D341Med (cell line): ENCODE measurements at places on chromosomes 12 and 14.

- no peak for DNase-seq
Measured at GRCh38 chr14:92670643-92671366, 77.6 kb downstream of the LGMN start.

- DNase-seq = peak; percentile 39
Measured at GRCh38 chr12:58804749-58805148, 115.6 kb downstream of the LRIG3 start.

DNA sequence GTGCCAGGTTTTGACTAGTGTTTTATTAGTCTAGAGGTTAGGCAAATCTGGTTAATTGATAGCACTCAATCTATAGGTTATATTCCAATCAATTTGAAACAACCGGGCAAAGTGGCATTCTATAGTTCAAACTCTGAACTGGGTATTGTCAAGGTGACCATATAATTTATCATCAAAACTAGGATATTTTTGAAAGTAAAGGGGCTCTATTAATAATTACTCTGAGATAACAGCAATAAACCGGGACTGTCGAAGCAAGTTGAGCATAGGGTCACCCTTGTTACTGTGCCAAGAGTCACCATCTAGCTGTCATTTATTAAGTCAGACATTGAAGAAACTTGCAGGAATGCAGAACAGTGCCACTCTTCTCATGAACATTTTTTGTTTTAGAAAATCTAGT is 321.2 kb downstream of the RAD51B start:
- no peak for DNase-seq

DNA sequence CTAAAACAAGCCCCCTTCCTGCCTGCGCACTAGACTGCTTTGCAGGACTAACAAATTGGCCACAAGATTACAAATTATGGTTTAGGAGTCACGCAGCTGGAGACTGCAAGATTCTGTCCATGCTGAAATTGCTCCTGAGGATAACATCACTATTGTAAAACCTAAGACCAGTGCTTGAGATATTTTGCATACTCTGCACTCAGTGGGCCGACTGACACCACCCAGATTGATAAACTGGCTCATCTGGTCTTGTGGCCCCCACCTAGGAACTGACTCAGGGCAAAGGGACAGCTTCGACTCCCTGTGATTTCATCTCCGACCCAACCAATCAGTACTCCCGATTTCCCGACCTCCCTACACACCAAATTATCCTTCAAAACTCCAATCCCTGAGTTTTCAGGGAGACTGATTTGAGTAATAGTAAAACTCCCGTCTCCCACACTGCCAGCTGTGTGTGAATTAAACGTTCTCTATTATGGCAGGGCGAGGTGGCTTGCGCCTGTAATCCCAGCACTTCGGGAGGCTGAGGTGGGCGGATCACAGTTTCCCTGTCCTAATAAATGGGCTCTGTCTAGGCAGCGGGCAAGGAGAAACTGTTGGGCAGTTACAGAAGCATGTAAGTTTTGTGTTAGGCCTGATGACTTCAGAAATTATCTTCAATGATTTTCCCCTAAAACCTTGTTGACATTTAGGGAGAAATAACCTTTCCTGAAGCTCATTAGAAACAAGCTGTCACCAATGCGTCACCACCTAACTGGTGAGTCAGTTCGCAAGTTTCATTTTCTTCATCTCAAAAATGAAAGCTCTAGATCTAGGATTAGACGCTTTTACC is 5.3 kb upstream of the UBC start:
- no peak for DNase-seq

DNA sequence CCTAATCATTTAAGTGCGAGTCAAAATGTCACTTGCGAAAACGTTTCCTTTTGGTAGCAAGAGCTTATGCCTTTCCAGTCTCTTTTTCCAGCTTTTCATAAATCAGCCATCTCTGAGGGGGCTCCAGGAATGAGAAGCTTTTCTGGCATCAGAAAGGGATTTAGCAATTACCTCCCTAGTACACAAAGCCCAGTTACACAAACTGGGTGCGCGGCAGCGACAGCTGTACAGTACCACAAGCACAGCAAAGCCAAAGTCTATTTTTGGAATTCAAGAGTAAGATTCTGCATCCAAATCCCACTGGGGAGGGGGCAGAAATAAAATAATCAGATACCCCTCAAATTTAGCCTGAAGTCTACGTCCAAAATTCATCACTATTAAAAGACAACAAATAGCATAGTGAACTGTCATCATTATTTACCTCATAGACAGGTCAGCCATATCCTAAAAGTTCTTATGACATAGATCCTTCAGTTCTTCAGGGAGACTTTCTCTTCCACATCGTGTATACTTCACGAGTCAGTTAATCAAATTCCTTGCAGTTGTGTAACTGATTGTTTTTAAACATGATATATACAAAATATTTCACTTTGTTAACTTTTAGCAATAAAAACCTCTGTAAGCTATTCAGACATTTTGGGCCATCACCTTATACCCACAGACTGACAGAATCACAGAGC is 150.8 kb downstream of the TTC7B start:
- DNase-seq = peak; percentile 64
